Neural progenitor cell (in vitro differentiated cells): ENCODE measurements at places on chromosomes 12 and 14. TPM values are rescaled to one million over a fixed set of nuclear protein-coding genes. Genes with fewer than 3 reads are reported as not detected.

GRCh38 chr12:84653482-84653881 is 259.1 kb downstream of the SLC6A15 start:
- no peak for DNase-seq

DNA sequence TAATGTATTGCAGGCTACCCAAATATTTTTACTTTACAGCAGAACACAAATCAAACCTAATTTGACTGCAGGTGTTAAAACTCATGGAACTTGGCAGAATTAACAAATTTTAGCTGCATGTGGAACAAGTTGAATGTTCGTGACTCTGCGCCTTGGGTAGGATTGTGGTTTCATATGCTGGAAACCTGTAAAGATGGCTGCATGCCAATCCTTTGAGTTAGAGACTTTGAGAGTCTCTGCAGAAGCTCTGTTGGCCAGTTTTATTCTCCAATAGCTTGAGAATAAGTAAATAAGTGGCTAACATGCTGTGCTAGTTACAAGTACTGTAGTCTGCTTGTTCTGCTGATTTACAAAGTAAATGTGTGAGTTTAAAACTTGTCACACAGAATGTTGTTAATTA is 77.8 kb downstream of the PDE6H start:
- DNase-seq = no peak

DNA sequence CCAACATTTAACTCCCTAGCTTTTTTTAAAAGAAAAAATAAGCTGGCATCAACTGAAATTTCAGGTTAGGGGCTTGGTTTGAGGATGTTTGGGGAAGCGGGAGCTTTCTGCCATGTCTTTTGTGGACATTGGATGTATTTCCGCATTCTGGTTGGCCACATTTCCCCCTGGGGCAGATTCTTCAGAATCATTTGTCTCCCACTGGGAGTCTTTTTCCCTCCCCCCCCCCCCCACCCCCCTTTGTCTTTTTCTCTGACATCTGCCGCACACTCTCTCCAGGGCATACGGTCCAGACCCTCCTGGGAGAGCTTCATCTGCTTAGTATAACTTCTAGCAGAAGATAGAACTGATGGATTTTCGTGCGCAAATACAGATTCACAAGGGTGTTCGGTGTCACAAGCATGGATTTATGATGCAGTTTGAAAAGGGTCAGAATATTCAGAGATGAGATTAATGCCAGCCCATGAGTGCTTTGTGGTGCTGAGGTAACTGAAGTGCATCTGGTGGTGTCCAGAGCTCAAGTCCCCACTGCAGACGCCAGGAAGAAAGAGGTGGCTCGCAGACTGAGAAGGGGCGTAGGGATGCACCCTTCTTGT is 40.2 kb downstream of the ETV6 start:
- DNase-seq = no peak

Gene P2RX2
- total RNA-seq = 0.15 TPM in 1 of 2 replicates, not detected in the other
